ENCODE measurements at places on chromosomes 5 and 9.

DNA sequence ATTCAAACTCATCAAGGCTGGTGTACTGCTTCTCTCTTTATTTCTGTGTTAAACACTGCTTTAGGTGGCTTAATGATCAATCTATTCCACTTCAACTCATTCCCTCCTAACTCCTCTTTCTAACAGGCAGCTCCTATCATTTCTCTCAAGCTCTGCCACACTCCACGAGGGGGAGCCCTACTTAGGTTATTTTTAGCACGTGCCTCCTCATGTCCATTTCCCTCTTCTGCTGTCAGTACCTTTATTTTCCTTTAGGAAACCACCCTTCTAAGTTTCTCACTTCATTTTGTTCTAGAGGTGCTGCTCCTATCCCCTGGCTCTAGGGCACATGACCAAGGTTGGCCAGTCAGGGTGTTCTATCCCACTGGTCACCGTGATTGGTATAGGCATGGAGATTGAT lies 6.7 kb upstream of the BRINP1 start:
- no peak for DNase-seq

GRCh38 chr9:137383784-137384756 lies 38.9 kb downstream of the EXD3 start:
- DNase-seq = no peak

GRCh38 chr5:130528474-130528873 lies 624.2 kb downstream of the CHSY3 start:
- DNase-seq = no peak

GRCh38 chr5:101532430-101532829 lies 629.3 kb upstream of the ST8SIA4 start:
- no peak for DNase-seq

DNA sequence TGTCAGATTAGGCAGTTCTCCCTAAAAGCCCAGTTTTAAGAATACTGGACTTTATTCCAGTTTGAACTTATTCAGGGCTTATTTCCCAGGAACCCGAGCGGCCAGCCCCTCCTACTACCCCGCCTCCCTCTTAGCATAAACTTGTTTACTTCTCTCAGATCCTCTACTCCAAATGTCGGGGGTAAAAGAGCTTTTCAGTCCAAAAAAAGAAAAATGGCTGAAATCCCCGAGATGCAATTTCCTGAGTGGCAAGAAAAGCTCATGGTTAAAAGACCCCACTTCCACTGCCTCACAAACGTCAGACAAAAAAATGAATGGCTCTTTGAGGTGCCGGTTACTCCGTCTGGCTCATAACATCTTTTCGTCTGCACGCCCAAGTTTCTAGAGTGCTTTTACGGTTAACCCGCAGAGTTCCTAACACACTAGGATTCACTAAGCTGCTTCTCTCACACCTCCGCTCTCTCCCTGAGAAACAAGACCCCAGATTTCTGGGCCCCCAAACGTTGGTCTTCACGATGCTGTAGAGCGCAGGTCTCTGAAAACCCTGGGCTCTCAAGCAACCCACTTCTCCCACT lies 402 bp downstream of the BRD8 start:
- peak; percentile 43 for DNase-seq

DNA sequence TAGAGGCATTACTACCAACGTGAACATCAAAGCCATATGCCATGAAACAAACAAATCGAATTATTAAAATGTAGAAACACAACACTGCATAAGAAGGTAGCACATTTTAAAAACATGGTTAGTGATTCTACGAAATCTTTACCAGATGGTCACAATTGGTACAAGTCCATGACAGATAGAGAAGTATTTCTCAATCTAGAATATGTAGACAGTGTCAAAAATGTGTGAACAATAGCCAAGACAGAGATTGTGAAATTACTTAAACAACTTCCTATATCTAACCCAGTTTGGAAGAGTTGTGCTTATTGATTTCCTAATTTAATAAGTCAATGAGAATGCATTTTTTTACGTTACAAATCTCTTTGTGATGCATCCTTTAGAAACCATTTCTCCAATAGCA lies 1121.6 kb downstream of the MAT2B start:
- DNase-seq = no peak

- no peak for DNase-seq
These were observed 90.0 kb downstream of the ARRDC3 start for GRCh38 chr5:91293131-91293530.

- DNase-seq = no peak
These were observed 416.4 kb downstream of the TLE4 start for GRCh38 chr9:79988126-79988525.

GRCh38 chr9:1414711-1415131 lies 364.6 kb downstream of the DMRT2 start:
- DNase-seq = no peak
